Activated CD4-positive, alpha-beta T cell treated with anti-CD3 and anti-CD28 coated beads for 36 hours (primary cell): ENCODE measurements at places on chromosomes 7 and 10.

GRCh38 chr10:71124921-71125748, 87.2 kb upstream of the UNC5B start:
- no peak for DNase-seq

DNA sequence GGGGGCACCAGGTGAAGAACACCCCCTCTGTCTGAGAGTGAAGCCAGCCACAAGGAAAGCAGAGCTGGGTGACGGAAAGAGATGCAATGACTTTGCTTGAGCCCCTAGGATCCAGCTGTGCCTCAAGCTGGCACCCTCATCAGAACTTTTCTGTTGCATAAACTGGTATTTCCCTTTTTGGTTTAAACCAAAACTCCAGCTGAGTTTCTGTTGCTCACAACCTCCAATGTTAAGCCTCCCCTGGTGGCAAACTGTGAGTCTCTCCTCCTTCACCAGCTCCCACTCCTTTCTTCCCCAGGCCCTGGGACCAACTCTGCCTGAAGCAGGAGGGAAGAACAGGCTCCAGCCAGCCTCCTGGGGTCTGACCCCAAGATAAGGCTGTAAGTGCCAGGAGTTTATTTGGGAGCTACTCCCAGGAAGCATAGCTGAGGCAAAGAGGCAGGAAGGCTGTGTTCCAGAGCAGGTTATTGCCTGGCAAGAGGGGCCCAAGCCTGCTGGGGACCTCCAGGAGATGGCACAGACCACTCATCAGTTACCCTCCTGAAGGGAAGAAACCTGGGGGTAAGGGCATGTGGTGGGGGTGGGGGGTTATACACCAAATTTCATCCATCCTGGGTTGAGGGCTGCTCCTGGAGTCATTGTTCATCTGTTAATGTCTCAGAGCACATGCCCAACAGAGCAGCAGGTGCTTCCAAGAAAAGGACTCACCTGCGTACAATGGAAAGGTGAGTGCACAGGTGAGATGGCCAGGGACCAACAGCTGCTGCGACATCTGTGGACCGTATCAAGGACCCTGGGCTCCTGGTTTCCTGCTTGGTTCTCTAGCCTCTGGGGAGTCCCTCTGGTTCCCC, 73.3 kb upstream of the NANOS1 start:
- no peak for DNase-seq

DNA sequence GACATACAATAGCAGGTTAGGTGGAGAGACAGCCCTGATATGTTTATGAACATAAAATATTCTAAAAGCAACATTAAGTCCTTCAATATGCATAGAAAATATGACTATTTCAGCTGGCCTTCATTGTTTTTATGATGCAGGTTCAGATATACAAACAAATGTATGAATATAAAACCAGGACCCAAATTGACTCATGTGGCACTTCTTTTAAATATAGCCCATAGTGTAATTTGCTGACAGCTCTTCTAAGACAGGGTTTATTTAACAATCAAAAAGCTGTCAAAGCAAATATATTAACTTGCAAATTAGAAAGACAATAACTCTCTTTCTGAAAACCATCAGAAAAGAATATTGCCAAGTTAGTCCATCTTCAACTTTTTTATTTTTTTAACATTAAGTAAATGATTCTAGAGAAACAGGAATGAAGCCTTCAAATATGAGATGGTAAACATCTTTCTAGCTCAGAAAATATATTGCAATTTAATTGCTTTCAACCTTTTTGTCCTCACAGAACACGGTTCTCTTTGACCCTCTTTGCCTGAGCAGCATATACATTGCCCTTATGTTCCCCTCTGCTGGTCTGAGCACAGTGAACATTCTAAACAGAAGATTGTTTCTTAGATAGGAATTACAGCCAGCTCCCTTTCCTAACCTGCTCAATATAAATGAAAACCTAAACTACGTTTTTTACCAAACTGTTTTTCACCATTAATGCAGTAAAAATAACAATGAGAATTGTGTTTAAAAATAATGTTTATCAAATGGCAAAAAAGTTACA, 82.8 kb downstream of the CACNA2D1 start:
- DNase-seq = no peak

GRCh38 chr7:101739775-101740398, 77.5 kb upstream of the CUX1 start:
- no peak for DNase-seq

DNA sequence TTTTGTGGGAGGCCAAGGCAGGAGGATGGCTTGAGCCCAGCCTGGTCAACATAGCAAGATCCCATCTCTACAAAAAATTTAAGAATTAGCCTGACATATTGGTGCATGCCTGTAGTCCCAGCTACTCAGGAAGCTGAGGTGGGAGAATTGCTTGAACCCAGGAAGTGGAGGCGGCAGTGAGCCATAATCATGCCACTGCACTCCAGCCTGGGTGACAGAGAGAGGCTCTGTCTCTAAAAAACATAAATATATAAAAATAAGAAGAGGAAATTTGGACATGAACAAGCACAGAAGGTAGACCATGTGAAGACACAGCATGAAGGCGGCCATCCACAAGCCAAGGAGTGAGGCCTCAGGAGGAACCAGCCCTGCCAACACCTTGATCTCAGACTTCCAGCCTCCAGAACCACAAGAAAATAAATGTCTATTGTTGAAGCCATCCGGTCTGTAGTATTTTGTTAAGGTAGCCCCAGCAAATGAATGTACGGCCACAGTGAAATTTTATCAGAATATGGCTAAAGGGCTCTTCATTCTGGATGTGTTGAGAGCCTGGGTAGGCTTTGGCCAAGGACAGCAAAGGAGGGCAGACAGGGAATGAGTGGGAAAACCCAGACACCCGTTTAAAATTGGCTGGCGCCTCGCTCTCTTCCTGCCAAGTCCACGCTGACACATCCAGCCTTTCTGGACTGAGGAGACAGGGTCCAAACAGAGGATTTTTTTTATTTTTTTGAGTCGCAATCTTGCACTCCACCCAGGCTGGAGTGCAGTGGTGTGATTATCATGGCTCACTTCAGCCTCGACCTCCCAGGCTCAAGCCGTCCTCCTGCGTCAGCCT, 12.9 kb upstream of the GRID2IP start:
- DNase-seq = no peak
